ENCODE measurements at places on chromosomes 1 and 21. TPM values are rescaled to one million over a fixed set of nuclear protein-coding genes. Genes with fewer than 3 reads are reported as not detected.

DNA sequence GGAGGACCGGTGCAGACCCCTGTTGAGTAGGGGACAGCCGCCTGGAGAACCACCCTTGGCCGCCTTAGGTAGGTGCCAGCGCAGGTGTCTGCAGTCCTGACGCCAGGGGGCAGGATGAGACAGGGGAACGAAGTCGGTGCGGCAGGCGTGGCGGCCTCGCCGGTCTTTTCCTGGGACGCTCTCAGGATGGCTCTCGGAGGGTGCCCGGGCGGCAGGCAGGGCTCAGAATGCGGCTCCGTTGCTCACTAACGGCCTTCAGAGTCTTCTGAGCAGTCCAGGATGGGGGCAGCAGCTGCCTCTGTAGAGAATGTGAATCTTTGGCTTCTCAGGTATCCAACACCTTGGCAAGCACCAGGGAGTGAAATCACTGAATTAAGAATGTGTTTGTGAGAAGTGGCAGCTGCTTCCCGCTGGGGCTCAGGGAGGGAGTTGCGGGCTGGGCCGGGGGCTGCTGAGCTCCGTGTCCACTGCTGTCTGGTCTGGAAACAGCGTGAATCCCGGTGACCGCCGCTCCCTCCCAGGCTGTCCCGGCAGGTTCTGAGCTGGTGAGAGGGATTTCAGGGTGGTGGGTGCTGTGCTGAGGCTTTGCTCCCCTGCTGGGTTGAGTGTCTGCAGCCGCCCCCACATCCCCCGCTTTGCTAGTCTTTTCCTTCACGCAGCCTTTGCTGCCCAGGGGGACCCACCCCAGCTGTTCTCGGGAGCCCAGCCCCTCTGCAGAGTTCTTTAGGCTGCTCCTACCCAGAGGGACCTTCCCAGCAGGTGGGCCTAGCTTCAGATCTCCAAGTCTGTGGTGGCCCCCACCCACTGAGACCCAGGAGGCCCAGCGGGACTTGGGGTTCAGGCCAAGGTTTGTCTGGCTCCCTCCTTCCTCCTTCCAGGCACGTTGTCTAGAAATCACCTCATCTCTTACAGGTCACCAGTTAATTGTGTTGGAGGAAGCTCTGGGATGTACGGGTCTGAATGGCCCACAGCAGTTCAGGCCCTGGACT is 11.1 kb upstream of the C1orf174 start:
- peak; percentile 80 for DNase-seq

- DNase-seq, result no peak
These were observed 106.0 kb upstream of the FAM78B start for GRCh38 chr1:166272851-166273250.

Gene LAD1
- not detected for total RNA-seq

DNA sequence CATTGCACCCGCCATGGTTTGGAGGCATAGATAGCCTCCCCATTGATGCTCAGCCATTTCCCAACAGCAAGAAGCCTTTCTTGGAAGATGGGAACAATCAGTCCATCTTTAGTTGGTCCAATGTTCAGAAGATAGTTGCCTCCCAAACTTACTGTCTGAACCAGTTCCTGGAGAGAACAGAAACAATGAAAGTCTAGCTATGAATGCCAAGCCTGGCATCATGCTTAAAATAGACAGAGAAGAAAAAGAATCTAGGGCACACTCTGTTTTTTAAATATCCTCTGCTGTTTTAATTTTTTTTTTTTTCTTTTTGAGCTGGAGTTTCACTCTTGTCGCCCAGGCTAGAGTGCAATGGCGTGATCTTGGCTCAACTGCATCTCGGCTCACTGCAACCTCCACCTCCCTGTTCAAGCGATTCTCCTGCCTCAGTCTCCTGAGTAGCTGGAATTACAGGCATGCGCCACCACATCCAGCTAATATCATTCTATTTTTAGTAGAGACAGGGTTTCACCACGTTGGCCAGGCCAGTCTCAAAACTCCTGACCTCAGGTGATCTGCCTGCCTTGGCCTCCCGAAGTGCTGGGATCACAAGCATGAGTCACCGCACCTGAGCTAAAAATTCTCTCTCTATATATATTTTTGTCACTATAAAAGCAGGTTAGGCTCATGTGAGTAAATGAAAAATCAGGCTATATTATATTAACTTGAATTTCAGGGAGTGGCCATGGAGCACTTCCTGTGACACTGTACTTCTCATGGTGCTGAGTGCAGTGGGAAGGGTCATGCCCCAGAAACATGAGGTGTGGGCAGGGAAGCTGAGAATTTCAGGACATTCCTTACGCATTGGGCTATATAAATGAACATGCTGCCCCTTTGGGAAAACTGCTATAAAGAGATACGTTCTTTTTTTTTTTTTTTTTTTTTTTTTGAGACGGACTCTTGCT is 19.1 kb downstream of the FUCA1 start:
- no peak for DNase-seq

Data from activated CD8-positive, alpha-beta memory T cell treated with anti-CD3 and anti-CD28 coated beads, Interleukin-2, amount 10 ng/mL, durations not matched to agents 7 days and 5 days (primary cell).